ENCODE measurements at places on chromosomes 2 and 18.

DNA sequence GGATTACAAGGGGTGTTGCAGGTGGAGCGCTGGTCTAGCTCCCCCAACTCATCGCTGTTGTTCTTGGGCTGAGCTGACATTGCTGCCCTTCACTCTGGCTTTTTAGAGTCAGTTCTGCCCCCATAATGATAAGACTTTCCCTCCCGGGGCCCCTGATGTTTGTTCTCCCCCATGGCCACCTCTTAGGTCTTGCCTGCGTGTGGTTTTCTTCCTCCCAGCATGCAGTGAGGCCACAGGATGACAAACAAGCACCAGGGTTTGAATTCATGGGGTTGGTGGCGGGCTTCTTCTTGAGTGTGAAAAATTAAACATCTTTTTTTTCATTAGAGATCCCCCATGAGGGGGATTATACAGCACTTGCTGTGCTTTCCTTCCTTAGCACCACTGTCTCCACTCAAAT is 74.1 kb downstream of the CTAGE1 start:
- no peak for DNase-seq

DNA sequence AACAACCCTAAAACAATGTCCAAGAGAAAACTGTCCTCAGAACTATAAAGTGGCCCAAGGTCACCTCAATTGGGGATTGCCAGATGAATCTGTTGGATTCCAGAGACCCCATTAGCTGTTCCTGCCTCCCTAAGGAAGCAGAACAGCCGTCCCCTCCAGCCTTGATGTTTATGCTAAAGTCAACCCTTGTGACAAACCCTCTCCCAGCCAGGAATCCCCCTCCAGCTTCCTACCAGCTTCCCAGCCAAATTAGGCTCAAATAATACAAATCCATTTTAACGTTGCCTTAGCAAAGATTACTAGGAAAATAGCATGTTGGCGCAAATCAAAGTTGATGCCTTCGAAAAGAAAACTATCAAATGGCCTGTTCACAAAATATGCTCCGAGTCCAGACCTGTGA is 105.7 kb upstream of the DAPL1 start:
- no peak for DNase-seq

DNA sequence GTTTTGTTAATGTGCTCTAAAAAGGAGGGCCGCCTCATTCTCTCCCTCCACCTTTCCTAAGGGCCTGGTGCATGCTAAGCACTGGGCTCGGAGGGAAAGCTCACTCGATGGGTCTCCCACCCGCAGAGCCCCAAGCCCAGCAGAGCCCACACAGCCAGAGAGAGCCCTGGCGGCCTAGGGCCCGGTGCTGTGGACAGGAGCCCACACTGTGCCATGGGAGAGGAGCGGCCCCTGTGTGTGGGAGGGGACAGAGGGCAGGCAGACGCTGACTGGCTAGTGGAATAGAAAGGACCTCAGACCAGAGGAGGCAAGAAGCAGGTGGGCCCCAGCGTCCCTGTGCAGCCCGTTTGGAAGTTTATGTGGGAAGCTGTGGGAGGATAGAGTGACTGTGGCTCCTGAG is 49.4 kb upstream of the KCNF1 start:
- no peak for DNase-seq

DNA sequence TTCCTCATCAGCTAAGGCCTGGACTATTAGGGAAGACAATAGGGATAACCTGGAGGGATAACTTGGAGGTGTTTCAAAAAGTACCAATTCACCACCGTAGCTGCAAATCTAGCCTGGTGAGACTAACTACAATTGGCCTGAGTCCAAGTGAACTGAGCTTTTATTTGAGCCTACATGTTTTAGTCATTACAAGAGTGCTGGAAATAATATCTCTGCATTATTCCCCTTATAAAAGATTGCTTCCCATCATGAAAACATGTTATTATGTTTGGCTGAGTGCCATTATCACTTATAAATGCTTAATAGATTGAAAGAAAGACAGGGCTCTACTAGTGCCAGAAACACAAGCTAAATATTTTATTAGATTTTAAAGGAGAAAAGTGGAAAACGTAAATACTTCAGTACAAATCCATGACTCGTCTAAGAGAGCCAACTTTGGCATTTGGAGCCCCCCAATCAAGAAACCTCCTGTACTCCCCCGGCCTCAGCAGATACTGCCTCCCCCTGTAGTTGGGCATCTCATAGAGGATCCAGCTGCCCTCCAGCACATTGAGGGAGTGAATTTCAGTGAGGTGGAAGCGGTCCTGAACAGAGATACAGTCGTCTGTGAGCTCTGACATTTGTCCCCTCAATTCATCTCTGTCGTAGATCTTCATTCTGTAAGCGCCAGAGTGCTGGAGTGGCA is 3.6 kb downstream of the CRYGB start:
- DNase-seq = no peak

DNA sequence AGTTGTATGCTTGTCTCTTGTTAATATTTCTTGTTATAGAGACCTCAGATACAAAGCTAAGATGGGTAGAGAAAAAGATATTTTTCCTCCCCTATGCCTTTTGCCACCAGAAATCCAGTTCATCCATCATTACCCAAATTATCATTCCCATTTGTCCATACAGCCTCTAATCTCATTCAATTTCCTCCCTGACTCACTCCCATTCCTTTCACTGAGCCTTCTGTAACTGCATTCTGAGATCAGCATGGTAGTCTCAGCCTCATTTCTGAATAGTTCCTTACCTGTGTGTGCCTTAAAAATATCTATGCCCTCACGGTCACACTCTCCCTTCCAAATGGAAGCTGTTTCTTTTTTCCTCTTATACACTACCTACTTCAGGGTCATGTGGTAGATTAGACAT is 15.7 kb upstream of the PIK3C3 start:
- DNase-seq = no peak

GRCh38 chr2:100793982-100794381 is 26.0 kb upstream of the NPAS2 start:
- no peak for DNase-seq

DNA sequence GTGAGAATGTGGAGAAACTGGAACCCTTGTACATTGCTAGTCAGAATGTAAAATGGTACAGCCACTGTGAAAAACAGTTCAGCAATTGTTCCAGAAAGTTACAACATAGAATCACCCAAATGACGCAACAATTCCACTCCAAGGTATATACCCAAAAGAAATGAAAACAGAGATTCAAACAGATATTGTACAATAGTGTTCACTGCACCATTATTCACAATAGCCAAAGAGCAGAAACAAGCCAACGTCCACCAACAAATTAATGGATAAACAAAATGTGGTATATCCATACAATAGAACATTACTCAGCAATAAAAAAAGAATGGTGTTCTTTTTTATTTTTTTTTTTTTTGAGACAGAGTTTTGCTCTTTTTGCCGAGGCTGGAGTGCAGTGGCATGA is 10.9 kb downstream of the CLASP1 start:
- no peak for DNase-seq

DNA sequence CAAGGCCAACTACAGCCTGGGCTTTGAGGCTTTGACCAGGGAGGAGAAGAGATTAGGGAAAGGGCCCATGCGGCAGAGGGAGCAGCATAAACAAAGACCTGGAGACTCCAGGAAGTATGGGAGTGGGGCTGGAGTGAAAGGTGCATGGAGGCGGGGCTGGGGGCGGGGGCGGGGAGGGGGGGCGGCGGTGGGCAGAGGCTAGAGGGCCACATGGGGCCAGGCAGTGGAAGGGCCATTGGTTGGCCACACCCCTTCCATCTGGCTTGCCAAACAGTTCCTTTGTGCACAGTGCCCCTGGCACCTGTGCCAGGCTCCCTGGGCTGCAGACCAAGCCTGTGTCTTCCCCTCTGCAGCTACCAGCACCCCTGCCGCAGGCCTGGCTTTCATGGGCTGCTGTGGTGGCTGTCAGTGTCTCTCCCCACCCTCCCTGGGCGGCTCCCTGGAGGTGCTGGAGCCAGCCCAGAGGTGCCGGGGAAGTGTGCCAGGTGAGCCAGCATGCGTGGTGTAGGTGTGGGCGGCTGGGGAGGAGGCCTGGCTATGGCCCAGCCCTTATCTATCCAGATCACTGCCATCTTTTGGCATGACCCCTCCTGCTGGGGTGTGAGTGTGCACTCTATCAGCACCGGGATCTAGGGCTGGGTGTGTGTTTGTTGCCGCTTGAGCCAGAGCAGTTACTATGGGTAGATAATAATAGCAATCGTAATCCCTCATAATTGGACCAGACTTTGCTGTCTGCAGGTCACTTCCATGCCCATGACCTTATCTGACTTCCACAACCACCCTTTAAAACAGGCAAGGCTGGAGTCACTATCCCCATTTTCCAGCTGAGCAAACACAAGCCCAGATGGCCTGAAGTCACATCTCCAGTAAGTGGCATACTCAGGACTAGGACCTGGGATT is 30.5 kb downstream of the DNMT3A start:
- DNase-seq = no peak

DNA sequence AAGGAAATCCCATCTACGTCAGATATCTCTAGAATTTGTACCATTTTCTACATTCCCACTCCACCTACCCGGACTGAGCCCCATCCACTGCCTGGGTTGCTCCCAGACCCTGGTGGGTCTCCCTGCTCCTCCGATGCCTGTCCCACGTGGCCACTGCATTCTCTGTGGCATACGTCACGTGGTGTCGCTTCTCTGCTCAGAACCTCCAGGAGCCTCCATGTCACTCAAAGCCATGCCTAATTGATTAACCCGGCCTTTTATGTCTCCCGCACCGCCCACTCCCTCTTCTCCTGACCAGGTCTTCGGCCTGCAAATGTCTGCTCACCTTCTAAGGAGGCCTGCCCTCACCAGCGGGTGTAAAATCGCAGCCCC is 176.6 kb downstream of the HDAC4 start:
- no peak for DNase-seq

DNA sequence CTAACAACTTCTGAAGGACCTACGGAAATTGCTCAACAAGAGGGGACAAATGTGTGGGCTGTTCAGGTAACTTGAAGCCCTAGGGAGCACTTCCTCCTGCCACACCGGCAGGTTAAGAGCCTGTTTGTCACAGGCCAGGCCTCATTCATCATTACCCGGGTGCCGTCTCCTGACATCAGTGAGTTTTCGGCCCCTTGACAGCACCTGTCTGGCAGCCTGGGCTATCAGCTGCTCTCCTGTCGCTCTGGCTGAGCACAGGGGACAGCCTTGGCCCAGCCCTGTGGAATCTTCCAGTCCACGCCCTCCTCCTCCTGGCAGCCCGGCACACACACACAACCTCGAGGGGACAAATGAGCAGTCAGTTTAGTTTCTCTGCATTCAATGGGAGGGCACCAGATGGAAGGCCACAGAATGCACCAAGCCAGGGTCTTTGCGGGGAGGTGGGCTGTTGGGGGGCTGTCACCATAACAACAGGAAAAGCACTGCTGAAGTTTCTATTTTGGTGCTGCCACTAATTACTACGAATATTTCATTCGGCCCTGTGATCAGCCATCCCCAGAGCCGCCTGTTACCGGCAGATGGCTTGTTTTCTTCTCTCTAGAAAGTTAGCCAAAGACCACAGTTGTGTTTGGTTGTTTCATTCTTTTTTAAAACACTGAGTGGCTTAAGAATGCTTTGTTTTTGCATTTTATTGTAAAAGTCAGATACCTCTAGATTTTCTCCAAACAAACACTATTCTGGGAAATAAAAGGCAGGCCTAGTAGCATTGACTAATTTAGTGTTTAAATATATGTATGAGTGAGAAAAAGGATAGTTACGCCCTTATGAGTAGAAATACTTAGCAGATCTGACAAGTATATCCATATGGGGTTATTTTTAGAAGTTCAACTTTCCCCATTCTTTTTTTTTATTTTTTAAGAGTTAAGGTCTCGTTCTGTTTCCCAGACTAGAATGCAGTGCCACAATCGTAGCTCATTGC is 189.9 kb upstream of the NDUFV2 start:
- DNase-seq = no peak

DNA sequence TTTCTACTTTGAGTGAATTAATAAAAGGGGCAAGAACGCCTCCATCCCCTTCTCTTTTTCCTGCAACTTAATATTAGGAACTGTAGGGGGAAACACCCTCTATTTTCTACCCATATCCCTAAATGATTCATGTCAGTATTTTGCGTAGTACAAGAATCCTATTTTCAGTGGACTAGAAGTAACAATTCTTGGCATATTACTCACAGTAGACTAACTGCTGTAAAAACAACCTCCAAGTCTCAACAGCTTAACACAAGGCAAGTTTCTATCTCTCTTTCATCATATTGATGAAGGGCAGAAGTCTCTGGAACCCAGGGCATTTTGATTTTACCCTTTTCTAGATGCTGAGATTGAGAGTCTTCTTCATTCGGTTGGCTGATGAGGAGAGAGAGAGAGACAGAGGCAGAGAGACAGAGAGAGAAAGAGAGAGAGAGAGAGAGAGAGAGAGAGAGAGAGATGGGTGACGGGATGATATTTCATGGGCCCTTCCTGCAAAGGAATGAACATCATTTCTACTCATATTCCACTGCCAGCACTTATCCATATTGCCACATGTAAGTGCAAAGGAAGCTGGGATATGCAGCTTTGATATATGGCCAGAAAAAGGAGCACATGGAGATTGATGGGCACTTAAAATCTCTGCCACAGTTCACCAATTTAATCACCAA is 481.6 kb downstream of the LPIN1 start:
- DNase-seq = no peak

GRCh38 chr2:55418512-55419232 is 984 bp downstream of the CCDC88A start:
- DNase-seq = no peak

GRCh38 chr2:10231551-10232085 is 71.1 kb upstream of the HPCAL1 start:
- no peak for DNase-seq

- no peak for DNase-seq
These were observed 90.6 kb upstream of the ANKRD30BL start for GRCh38 chr2:132252191-132252893.

GRCh38 chr2:213751446-213751845 is 467.2 kb downstream of the SPAG16 start:
- no peak for DNase-seq

GRCh38 chr18:47981830-47982229 is 51.4 kb upstream of the SMAD2 start:
- DNase-seq = no peak

- DNase-seq = no peak
These were observed 10.2 kb downstream of the TMEM17 start for GRCh38 chr2:62495761-62496160.

GRCh38 chr2:16135913-16136310 is 195.6 kb downstream of the MYCN start:
- no peak for DNase-seq

DNA sequence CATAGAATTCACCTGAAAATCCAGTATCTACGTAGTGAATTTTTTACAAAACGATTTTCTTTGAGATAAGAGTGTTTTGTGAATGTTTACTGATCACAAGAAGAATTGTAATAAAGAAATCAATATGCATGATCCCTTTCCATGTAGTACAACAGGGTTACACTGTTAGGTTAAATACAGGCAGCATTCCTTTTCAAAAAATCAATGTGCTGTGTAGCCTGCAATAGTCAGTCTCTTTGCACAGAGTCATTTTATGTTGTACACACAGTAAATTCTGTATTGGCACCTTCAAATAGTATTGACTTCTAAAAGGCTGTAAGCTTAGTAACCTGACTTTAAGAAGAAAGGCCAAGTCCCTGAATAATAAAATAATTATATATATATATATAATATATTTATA is 63.3 kb downstream of the ZNF407 start:
- no peak for DNase-seq

GRCh38 chr18:77108001-77108692 is 24.4 kb downstream of the MBP start:
- no peak for DNase-seq

All from cortex of kidney (tissue), 1 donor.